ENCODE measurements at places on chromosomes 11 and 22.

DNA sequence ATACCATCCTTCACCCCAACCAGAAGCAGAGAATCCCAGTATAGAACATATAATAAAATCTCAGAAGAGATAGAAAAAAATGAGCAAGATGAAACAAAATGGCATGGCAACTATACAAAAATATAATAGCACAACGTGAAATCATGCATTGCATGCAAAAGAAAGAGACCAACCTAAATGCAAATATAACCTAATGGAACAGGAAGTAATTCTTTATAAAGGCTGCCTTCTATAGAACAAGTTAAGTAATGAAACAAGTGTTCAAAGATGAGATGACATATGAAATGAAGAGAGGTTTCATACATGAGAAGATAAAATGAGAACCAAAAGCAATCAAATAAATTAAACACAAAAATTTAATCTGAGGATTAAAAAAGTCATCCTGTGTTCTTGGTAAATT is 18.5 kb upstream of the ARHGAP20 start:
- no peak for DNase-seq

DNA sequence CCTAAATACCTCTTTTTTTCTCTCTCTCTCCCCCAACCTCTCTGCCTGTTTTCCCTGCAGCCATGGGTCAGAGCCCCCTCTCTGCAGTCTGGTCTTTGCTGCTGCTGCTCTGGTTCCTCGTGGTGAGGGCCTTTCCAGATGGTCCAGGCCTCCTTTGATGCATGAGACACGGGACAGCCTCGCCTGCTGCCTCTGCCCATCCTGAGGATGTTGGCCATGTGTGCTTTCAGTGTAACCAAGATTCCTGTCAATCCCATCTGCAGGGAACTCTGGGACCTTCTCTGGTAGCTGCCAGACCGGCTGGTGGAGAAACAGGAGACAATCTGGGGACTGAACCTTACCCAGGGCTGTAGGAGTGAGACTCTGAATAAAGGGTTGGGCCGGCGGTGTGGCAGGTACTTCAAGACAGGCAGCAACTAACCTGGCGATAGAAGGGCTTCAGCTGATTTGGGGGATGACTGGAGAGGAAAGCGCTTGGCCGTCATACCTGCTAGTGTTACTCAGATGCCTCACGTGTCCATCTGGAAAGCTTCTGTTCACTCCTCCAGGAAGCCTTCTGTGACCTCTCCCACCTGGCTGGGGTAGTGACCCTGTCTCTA is 7.1 kb downstream of the CHRNA10 start:
- no peak for DNase-seq

- DNase-seq: no peak
Observed at GRCh38 chr22:44451016-44451415, 47.0 kb downstream of the RTL6 start.

DNA sequence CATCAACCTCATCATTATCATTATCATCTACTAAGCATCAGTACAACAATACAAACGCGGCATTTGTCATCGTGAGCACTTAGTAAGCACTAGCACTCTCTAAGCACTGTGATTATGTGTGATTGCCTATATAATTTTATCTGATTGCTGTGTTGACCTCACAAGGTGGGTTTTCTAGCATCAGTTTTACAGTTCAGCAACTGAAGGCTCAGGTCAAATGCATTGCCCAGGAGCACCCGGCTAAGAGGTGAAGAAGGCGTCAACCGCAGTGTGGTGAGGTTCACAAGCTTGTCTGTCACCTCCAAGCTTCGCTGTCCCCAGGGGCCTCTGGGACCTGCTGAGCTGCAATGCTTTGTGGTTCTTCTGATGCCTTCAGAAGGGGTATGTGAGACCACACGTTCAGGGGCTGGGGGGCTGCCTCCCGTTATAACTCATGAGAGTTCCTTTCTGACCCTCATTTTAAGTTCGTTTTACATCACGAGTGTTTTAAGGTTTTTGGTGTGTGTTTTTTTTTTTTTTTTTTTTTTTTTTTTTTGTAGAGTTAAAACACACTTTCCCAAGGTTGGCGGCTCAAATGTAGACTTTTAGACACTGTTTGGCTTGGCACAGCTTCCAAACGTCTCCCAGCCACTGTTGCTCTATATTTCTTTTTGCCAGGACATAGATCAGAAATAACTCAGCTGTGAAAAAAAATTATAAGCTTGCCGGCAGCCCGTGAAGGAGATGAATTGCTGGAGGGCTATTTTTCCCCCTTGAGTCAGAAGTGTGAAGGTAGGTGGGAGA is 33.8 kb upstream of the SCUBE1 start:
- no peak for DNase-seq

- DNase-seq: no peak
Observed at GRCh38 chr11:28834877-28835276, 726.7 kb downstream of the METTL15 start.

DNA sequence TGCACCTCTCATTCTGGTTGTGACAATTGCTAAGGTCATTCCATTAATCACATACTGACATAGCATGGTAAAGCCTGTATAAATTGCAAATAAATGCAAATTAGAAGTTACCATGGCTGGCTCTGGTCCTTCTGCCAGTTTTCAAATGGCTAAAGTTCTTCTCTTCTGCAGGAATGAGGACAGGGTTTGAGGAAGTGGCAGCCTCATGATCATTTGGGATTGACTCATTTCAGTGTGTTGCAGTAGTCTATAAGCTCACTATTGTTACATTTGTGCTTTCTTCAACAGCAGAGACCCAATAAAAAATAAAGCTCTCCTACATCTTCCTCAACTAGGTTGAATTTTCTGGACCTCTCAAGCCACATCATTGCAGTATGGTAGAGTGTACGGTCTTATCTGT is 60.3 kb downstream of the NECTIN1 start:
- DNase-seq: no peak

GRCh38 chr22:41683616-41684015 is 5.1 kb downstream of the SNU13 start:
- no peak for DNase-seq

- DNase-seq: no peak
Observed at GRCh38 chr22:45966895-45967365, 10.0 kb downstream of the WNT7B start.

GRCh38 chr11:121936370-121936769 is 179.6 kb downstream of the BLID start:
- DNase-seq: no peak

GRCh38 chr11:47143322-47143721 is 33.4 kb downstream of the ARFGAP2 start:
- no peak for DNase-seq

GRCh38 chr11:45930951-45931570 is 8.6 kb downstream of the LARGE2 start:
- DNase-seq: no peak

DNA sequence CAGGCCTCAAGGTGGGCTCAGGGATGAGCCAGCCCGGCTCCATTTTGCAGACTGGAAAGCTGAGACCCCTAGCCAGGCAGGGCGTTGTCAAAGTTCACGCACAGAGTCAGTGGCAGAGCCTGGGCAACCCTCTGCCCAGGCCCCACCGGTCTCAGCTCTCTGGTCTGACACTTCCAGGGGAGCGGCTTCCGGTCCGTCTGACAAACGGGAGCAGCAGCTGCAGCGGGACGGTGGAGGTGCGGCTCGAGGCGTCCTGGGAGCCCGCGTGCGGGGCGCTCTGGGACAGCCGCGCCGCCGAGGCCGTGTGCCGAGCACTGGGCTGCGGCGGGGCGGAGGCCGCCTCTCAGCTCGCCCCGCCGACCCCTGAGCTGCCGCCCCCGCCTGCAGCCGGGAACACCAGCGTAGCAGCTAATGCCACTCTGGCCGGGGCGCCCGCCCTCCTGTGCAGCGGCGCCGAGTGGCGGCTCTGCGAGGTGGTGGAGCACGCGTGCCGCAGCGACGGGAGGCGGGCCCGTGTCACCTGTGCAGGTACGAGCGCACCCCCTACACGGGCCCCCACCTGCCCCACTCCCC is 36.0 kb downstream of the CD6 start:
- DNase-seq: no peak
